RWPE1 (cell line): ENCODE measurements at places on chromosomes 4 and X.

DNA sequence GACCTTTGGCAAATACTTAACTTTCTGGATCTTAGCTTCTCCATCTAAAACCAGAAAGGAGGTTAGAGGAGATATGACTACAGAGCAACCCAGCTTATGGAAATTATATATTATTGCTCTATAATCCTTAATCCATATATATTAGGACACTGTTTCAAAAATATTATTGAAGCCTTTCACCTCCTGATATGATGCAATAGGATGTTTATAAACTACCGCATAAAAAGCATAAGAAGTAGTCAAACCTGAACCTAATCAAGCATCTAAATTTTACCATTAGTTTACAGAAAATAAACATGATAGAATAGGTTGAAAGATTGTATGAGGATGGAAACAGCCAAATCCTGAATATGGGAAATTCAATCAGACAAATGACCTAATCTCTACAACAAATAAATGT is 5.6 kb upstream of the FAM200B start:
- no peak for DNase-seq

DNA sequence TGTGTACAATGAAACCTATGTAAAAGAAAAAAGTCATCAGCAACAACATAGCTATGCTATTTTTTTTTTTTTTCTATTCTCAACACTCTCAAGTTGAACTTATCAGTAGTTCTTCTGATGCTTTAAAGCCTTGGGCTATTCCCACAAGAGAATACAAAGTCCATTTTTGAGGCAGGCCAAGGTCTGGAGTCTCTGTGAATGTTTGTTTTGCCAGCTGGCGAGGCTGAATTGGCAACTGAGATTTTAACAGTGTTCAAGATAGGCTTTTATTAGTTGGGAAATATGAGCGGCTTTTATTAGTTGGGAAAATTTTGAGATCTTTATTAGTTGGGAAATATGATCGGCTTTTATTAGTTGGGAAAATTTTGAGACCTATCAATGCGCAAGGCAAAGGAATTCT is 336.6 kb downstream of the SLITRK2 start:
- DNase-seq, result no peak

- DNase-seq, result peak; percentile 56
These were observed 519 bp downstream of the FOXO4 start for GRCh38 chrX:71095981-71096759.

GRCh38 chr4:168679397-168679796 is 182.5 kb downstream of the PALLD start:
- no peak for DNase-seq

- DNase-seq, result peak; percentile 20
These were observed 1794.0 kb downstream of the STIM2 start for GRCh38 chr4:28654618-28655017.

DNA sequence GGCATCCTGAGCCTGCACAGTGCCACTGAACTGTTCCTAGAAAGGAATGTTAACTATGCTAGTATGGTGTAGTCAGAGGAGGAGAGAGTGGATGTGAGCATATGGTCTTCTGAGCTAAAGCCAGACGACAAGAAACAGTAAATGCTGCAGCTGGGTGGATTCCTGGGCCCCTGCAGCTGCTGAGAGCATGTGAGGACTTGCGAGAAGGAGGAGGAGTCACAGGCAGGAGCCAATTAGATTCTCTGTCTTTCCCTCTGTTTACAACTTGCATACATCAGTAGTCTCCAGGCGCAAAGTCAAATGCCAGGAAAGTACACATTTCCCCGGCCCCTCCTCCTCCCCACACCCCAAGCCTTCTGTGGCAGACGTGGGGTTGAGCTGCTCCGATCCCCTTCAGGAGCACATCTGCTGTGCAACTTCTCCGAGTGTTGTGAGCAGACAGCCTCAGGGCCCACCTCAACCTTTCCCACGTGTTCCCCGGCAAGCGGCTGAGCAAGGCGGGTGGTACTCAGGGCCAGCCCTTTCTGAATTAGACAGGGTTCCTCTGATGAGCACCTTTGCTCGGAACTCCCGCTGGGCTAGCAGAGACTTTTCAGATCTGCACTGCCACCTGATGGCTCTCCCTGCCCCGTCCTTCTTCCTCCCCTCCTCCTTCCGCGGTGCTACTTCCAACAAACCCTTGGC is 108.7 kb upstream of the ATP6AP2 start:
- DNase-seq, result peak; percentile 50

DNA sequence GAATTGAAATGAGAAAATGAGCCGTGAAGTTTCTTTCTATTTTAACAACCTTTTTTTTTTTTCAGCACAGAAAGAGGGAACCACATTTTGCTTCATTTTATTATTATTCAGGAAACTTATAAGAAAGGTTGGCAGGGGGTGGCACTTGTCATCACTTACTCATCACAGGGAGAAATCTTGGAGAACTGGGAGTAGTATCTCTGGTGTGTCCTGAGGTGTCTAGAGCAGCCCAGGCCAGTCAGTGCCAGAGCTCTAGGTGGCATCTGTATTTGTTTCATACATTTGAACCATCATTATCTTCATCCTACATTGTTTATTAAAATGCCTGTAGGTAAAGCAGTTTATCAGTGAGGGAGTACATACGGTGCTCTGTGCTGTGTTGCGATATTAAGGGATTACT is 43.8 kb upstream of the ARHGAP24 start:
- no peak for DNase-seq

DNA sequence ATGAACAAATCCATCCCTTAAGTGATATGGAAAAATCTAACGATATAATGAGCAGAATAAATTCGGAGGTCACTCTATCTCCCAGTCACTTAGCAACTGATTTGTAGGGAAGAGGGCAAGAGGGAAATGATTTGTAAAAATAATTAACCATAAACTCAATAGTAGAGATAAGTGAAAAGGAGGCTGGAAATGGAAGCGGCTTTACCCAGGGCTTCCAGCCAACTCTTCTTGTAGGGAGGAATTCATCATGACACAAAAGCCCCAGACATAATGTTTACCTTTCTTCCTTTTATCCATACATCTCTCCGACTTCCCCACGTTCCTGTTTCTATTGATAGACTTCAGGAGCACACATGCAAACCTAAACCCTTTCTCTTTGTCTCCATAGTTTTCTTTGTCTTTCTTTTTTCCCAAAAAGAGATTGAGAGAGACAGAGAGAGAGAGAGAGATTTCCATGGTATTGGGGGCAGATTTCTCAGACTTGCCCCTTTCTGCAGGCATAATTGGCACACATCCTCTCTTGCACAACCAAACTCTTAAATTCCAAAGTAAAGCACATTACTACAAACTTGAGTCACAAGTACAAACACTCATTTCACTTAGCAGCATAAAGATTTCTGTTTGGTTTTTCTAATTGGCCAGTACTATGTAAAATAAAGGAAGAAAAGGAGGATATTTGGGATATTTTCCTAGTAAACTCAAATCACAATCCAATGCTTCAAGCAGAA is 140.9 kb downstream of the MAPK10 start:
- peak; percentile 6 for DNase-seq

DNA sequence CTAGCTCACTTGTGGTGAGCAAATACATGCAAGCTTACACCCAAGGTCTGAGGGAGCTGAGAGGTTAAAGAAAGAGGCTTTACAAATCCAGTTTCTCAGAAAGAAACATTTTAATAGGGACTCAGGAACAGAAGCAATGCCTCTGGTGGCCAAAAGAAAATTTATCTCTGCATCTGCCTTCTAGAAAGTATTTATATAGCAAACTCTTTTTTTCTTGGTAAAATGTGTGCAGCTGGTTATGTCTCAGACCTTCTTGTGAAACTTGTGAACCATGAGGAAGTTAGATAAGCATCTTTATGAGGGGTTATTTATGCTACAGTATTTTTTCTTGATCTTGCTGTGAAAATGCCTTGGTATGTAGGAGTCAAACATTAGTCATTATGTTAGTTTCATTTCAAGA is 48.5 kb upstream of the CYSLTR1 start:
- DNase-seq, result no peak

DNA sequence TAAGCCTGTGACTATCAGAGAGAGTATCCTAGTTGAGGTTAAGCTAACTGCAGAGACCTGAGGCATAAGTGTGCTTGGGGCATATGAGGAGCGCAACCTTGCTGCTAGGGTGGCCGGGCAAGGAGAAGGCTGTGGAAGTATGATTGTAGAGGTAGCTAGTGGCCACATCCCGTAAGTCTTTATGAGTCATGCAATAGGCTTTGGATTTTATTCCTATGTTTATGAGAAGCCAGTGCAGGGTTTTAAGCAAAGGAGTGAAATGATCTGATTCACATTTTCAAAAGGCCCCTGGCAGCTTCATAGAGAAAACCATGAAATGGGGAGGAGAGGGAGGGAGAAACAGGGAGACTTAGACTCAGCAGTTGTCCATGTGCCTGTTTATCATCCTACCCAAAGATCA is 92.1 kb upstream of the WDFY3 start:
- no peak for DNase-seq

DNA sequence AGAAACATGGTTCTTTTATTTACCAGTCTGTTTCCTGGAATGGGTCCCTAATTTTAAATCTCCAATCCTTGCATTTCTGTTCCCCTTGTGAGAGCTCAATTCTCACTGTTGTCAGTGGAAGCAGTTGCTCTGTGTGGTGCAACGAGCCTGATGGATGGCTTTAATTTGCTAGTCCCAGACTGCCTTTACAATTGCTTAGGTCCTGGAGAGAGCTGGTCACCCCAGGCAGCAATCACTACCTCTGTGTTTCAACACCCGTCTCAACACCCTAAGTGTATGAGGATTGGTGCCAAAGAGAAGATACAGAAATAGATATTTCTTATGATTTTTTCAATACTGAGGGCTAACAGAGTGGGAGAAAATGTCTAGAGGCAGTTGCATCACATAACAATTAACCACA is 873.8 kb downstream of the GLUD2 start:
- no peak for DNase-seq

GRCh38 chr4:8600686-8601085 is 8.1 kb downstream of the CPZ start:
- no peak for DNase-seq

- DNase-seq, result no peak
These were observed 352.5 kb downstream of the GPM6A start for GRCh38 chr4:175459571-175459970.

DNA sequence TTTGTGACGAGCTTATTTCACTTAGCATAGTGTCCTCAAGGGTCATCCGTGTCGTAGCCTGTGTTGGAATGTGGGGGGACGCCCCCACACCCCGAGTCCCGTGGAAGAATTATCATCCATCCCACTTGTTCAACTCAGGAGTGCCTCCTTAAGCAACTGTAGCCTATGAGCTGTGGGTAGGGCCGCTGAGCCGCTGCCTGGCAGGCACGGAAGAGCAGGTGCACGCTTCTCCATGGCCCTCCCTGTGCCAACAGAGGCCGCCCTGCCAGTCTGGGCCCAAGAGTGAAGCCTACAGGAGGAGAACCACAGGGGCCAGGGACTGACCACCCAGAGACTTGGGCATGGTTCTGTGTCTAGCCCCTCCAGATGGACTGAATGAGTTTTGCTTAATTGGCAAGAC is 2.3 kb upstream of the RGS12 start:
- DNase-seq, result no peak

GRCh38 chr4:183185018-183185417 is 86.0 kb downstream of the WWC2 start:
- DNase-seq, result no peak

GRCh38 chr4:54588404-54588803 is 69.4 kb upstream of the KIT start:
- peak; percentile 29 for DNase-seq

DNA sequence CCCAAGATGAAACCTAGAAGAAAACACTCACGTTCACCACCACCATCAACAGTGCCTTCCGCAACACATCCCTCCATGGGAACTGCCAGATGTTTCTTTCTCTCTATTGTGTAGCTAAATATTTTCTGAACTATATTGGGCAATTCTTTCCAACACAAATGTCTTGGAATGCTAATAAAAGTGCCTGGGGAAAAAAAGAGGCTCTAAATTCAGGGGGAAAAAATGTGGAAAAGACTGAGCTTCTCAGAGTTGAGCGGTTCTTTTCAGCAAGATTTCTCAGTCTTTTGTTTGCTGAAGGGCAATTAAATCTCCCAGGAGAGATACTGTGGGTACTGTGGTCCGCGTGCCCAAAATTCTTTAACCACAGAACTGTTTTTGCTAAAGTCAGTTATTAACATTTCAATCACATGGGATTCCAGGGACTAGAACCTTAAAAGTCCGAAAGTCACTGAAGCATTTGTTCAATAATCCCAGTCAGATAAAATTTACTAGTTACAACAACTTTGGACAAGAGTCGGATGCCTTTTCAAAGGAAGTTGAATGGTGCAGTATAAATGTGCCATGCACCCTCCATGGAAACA is 51.9 kb upstream of the DHRSX start:
- no peak for DNase-seq

DNA sequence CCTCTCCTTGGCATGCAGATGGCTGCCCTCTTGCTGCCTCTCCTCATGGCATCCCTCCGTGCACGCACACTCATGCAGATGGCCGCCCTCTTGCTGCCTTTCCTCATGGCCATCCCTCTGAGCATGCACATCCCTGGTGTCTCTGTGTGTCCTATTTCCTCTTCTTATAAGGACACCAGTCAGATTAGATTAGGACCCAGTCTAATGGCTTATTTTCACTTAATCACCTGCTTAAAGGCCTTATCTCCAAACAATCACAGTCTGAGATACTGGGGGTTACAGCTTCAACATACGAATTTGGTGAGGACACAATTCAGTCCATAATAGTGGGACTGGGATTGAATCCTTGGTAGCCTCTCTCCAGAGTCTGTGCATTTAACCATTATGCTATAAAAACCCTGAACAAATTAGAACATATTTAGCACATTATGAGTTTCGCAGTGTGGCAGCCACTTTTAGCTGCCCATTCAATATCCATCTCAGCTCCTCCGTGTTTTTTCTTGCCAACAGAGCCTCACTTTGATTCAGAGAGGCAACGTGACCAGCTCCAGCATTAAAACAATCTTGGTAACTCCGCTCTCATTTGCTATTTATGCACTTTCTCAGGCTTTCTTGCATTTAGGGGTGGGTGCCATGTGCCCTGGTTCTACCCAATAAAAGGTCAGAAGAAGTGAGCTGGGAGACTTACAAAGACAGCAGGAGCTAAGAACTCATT is 26.2 kb upstream of the TMEM150C start:
- DNase-seq, result no peak

- DNase-seq, result no peak
These were observed 124.8 kb upstream of the SORBS2 start for GRCh38 chr4:185936650-185937376.

- DNase-seq, result peak; percentile 16
These were observed 1.3 kb upstream of the RGS12 start for GRCh38 chr4:3291411-3291968.
